NCI-H187 (cell line): ENCODE measurements at places on chromosomes 4 and X.

- DNase-seq: no peak
Measured at GRCh38 chr4:40000711-40001110, 23.0 kb upstream of the PDS5A start.

GRCh38 chrX:123859409-123859845 is 426 bp upstream of the XIAP start:
- DNase-seq: peak; percentile 64

GRCh38 chr4:128572778-128573241 is 236.7 kb upstream of the JADE1 start:
- DNase-seq: no peak

DNA sequence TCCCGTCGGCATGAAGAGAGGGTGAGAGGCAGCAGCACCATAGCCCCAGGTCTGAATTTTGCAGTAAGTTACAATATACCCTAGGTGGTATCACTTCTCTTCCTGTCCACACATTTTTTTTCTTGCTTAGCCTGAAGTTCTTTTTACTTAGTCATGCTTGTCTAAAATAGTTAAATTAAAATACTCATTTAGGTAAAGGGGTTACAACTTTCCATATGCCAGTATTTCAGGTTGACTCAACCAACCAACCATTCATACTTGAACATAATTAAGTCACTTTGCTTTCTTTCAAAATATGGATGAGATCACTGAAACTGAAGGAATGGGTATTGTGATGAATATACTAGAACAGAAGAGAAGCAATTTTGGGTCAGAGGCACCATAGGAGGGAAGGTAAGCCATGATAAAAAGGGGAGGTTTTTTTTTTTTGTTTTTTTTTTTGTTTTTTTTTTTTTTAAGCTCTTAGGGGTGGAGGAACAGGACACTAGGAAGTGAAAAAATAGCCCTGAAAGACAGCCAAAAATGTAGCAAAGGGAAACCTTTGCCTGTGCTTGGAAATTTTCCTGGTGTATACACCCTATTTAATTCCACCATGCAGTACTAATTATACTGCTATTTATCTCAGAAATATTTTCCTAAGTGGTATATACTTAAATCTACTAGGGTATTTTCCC is 41.8 kb downstream of the RPS6KA3 start:
- no peak for DNase-seq

GRCh38 chrX:31604629-31605221 is 532.9 kb upstream of the FTHL17 start:
- no peak for DNase-seq

DNA sequence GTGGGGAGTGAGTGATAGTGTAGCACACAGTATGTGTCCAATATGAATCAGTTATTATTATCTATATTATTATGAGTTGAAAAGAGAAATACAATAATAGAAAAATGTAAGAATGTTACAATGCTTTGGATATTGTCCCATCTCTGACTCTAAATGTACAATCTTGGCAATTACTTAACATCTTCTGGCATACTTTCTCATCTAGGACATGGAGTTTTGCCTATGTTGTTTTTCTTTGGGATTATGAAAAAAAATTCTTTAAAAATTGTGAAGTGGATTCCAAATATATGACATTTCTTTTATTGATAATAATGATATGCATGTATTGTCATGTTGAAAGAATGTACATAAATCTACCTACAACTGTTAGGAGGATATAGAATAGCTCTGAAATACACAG is 84.1 kb downstream of the TBCK start:
- DNase-seq: no peak

GRCh38 chr4:15253349-15253748 is 174.5 kb upstream of the C1QTNF7 start:
- no peak for DNase-seq

DNA sequence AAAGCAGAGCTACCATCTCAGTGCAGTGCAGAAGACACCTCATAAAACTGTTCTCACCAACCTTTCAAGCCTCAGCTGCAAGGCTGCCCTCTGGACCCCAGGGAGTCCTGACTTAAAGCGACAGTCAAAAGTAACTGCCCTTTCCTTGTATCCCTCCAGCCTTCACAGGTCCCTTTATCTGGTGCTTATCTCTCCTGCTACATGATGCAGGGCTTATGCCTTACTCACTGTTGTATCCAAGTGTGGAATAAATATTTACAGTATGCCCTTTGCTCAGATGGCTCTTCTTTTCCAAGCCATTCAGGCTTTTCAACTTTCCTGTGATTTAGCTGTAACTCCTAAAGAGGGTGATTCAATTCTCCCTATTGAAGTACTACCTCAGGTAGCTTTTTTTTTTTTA is 92.6 kb downstream of the KDR start:
- no peak for DNase-seq
